Stimulated activated CD8-positive, alpha-beta memory T cell treated with anti-CD3 and anti-CD28 coated beads, Interleukin-12 subunit alpha, Interleukin-12 subunit beta, amount 100 ng/mL, for 4 hours (primary cell): ENCODE measurements at places on chromosomes 3 and 15.
A peak's percentile ranks its signal among the peaks of the same experiment; 100 is the strongest.

DNA sequence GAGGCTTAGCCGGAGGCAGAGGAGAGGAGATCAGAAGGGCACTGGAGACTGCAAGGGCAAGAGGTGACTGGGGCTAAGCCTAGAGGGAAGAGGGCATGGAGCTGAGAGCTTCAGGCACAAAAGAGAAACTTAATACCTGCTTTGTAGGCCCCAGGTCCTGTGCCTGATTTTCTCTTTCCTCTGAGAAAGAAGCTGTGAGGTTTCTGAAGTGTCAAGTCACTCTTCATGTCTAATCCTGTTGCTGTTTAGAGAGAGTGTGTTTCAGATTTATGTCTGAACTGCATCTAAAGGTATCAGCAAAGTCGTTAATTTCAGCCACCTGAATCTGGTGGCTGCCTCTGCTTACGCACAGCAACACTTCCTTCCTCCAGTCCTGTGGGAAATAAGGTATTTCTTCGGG, 106.9 kb upstream of the RNU6-1 start:
- no peak for DNase-seq

- peak; percentile 13 for DNase-seq
Measured at GRCh38 chr3:187066228-187066995, 72.9 kb downstream of the RPL39L start.

DNA sequence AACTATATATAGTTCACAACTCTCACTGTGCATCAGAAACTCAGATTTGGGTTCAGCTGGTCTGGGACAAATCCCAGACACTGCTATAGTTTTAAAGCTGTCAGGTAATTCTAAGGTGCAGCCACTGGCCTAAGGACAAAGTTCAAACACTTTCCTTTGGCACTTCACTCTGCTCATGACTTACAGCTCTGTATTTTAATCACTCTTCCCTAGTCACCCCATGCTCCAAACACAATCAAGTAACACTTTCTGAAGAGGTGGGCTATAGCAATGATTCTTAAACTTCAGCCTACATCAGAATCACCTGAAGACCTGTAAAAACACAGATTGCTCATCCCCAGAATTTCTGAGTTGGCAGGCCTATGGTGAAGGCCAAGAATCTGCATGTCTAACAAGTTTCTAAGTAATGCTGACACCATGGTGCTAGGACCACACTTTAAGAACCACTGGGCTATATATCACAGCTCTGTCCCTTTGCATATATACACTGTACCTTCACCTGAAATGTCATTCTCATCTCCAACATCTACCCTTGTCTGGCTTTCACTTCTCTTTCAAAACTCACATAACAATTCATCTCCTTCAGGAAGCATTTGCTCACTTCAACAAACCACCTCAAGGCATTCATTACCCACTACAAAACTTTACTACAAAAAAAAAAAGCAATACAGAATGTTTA, 21.4 kb downstream of the STAG1 start:
- DNase-seq: no peak

GRCh38 chr3:183122257-183122932, 23.1 kb upstream of the MCCC1 start:
- no peak for DNase-seq

DNA sequence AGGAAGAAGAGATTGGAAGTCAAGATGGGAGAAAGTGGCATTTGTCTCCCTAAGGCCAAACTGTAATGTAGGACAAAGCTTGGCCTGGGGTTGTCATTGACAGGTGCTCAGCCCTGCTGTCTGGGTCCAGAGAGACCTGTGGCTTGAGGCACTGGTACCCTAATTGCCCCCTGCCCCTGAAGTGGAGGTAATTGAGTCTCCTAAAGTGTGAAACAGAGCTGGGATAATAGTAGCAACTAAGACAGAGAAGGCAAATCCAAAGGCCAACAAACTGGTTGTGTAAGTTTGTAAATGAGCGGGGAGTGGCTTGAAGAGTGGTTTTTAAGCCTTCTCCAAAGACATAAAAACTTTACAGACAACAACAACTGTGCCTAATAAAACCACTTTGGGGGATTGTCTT, 264.2 kb upstream of the ROPN1 start:
- no peak for DNase-seq

DNA sequence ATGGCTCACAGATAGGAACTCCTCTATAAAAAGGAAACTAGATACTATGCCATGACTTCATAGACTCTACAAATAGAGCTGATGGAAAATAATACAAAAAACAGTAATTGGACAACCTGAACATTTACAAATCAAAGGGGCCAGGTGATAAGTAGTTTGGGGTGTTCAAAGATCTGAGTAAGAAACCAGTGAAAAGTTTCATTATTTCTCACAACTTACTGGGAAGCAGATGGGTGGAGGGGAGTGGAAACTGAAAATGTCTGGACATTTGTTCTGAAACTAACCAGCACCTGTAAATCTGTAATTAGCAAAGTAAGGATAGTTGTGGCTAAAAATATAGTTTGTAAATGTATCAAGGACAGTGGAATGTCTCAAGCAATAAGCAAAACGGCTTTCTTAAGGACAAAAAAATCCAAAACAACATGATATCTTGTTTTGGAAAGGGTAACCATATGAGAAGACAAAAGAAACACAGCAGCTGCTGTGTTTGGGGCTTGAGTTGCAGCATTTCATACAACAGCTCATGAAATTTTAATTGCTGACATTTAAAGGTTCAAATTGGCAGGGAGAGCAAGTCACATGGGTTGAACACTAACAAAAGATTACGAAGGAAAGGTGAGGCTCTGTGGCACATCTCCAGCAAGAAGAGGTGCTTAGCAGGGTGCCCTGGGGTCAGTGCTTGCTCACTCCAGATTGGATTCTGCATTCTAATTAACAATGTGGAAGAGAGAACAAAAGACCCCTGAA, 26.8 kb upstream of the THBS1 start:
- DNase-seq: no peak

DNA sequence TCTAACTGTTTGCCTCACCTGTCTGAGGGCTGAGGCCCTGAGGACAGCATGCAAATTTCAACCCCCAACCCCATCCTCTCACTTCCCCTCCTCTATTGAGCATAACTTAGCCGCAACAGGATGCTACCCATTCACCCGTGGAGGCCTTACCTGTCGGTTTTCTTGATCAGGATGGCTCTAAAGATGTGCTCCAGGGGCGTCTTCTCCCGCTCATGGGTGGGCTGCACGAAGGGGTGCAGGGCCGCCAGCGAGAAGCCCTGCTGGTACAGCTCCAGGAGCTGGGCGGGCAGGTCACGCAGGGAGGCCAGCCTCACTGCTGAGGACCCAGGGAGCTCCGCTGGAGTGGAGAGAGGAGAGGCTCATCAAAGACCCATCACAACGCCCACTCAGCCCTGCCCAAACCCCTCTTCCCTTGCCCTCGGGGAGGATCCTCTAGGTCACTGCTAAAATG, 79.8 kb downstream of the RFTN1 start:
- DNase-seq: no peak

GRCh38 chr15:31100738-31101137, 787 bp downstream of the TRPM1 start:
- no peak for DNase-seq
